SJSA1 (cell line): ENCODE measurements at places on chromosomes 2 and 18. TPM values are rescaled to one million over a fixed set of nuclear protein-coding genes. Genes with fewer than 3 reads are reported as not detected.
A peak's percentile ranks its signal among the peaks of the same experiment; 100 is the strongest.

DNA sequence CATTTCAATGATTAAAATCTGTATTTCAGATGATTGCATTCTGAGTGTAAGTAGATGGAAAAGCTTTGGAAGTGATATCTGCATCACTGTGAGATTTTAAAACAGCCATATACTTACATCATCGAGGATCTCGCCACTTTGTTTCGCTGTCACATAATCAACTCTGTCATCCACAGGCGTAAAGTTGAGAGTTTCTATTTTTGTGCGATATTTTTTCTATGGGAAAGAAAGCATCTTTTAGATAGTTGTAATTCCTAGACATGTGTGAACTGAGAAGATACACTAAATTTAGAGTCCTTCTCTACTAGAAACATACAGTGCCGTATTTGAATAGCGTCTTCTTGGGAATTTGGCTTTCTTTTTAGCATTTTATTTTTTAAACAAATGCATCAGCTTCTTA, 158.8 kb downstream of the RIF1 start:
- H3K36me3 ChIP-seq = no peaks in the 10 kb centered on the region
- no peak overlapping the region for H3K4me3 ChIP-seq
- H3K4me1 ChIP-seq = no peaks in the 10 kb centered on the region
- H3K27ac ChIP-seq = no peak overlapping the region
- no peak for DNase-seq

- peaks cover 22% of the 10 kb centered on the region for H3K4me1 ChIP-seq
- H3K36me3 ChIP-seq = no peaks in the 10 kb centered on the region
- no peak overlapping the region for H3K27ac ChIP-seq
- DNase-seq = peak; percentile 16
Observed at GRCh38 chr2:237152361-237152760, 66.7 kb downstream of the COPS8 start.

DNA sequence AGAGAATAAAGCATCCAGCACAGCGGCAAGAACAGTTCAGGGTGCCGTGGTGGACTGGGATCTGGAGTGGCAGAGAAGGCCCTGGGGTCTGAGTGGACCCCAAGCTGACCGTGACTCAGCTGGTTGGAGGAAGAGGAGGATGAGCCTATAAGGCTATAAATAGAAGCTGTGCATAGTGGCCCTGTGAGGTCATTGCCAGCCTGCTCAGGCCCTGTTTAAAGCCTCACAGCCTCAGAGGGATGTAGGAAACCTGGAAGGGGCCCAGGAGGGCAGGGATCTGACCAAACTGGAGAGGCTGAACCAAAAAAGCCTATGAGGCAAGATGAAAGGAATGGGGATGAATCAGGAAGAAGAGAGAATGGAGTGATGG, 11.3 kb upstream of the DES start:
- H3K27me3 ChIP-seq = no peaks in the 10 kb centered on the region
- DNase-seq = peak; percentile 37
- H3K4me1 ChIP-seq = peaks cover 8% of the 10 kb centered on the region
- H3K36me3 ChIP-seq = no peaks in the 10 kb centered on the region
- no peak overlapping the region for H3K27ac ChIP-seq

- peak; percentile 33 for DNase-seq
- no peak overlapping the region for H3K27ac ChIP-seq
- H3K36me3 ChIP-seq = peaks cover 12% of the 10 kb centered on the region
- no peaks in the 10 kb centered on the region for H3K27me3 ChIP-seq
- H3K4me3 ChIP-seq = no peak overlapping the region
Observed at GRCh38 chr18:79578396-79579260, 101.0 kb upstream of the CTDP1 start.

KCNE4 gene
- total RNA-seq = 3.1 and 4.3 TPM in 2 replicates
